Chondrocyte (in vitro differentiated cells): ENCODE measurements at places on chromosomes 5 and 9.

DNA sequence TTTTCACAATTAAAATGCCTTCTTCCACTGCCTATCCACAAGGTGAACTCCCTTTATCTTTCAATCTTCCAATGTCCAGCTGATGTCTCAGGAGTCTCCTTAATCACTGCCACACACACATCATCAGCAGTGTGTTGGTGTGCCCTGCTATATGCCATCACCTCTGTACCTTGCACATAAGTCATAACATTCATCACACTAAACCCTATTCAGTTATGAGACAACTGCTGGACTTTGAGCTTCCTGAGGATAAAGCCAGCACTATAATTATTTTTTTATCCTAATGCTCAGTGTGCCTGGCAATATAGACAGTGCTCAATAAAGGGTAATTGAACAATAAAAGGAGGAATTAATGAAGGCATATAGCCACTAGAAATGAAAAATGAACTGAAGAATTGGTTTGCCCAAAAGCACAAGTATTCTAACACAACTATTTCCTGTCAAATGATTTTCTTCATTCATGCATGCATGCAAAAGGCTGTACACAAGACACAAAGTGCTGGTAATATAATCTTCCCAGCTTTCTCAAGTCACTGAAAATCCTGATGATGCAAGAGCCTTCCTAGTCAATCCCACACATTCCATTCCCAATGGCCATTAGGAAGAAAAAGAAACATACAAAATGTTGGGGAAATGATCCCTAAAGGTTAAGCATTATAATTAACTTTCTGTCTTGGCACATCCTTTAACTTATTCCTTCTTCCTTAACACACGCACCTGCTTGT is 32.4 kb downstream of the LPAR1 start:
- DNase-seq, result no peak

DNA sequence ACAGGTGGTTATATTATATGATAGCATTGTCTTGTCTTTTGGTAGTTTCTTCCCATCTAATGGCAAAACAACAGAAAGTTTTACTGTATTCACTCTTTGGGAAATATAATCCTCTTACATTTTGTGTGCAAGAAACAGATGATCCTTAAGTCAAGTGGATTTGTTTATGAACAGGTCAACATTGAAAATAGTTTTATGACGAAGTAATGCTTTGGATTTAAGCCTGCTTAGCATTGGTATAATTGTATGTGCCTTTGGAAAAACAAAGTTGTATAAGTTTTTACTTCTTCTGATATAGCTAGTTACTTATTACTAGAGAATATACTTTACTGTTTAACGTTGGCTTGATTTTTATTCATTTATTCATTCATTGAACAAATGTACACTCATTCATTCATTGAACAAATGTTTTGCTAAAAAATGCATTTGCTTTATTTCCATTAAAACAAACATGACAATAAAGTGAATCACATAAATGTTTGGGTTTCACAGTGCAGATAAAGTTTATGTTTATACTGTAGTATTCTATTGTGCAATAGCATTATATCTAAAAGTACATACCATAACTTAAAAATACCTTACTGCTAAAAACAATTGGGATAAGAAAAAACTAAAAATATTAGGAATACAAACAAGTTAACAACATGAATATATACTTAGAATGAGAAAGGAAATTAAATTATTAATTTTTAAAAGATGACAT is 12.3 kb downstream of the SGCD start:
- DNase-seq, result no peak

GRCh38 chr9:123617952-123618678 is 262.1 kb downstream of the CRB2 start:
- DNase-seq, result no peak

DNA sequence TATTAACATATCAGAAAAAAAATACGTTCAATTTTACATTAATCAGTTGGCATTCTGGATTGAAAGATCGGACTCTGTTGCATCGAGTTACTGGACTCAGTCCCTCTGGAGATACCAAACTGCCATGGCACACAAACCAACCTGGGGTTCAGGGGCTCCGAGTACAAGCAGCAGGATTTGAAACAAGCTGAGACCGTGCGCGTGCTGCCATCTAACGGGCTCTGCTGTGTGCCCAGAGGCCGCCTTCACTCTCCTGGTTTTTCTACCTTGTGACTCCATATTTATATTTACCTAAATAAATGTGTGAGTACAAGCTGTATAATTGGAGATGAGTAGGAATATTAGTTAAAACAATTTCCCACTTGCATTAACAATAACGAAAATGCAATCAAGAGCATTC is 48.2 kb downstream of the ANXA1 start:
- DNase-seq, result no peak

DNA sequence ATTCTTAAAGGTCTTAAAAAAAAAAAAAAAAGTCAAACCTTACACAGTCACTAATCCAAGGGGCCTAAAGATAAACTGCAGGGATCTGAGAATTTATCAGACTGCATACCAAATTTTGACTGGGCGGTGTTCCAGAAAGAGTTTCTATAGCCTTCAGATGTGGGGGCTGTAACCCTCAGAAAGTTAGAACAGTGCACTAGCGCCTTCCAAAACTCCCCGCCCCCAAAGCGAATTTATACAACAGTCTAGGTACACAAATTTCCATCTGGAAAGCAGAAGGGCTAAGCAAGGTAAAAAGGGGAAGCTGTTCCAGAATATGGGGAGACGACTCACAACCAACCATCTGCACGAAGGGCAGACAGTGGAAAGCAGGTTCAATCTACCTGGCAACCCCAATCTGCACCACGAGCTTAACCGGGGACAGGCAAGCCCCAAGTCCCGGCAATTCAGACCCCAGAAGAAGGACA is 813 bp downstream of the ERMP1 start:
- DNase-seq, result no peak

GRCh38 chr9:68794898-68795297 is 89.9 kb downstream of the PIP5K1B start:
- DNase-seq, result no peak

DNA sequence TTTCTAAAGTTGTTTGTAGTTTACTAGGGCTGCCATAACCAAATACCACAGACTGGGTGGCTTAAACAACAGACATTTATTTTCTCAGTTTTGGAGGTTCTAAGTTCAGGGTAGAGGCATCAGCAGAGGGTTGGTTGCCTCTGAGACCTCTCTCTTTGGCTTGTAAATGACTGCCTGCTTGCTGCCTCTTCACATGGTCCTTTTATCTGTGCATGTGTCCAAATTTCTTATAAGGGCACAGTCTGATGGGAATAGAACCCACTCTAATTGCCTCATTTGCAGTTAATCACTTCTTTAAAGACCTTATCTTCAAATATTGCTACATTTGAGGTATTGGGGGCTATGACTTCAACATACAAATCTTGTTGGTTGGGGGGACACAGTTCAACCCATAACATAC is 36.8 kb downstream of the GPBP1 start:
- DNase-seq, result no peak

- no peak for DNase-seq
Measured at GRCh38 chr5:169805527-169805934, 168.5 kb downstream of the DOCK2 start.

- no peak for DNase-seq
Measured at GRCh38 chr5:108919591-108920326, 172.1 kb downstream of the FER start.
